Spinal cord (tissue), 10 donors: ENCODE measurements at places on chromosomes 1 and 21. TPM values are rescaled to one million over a fixed set of nuclear protein-coding genes. Genes with fewer than 3 reads are reported as not detected.

The RNF187 gene
- 74.6 TPM for total RNA-seq

The GNG12 gene
- 61.3 TPM for total RNA-seq

The PTPRC gene
- total RNA-seq: 9.0 TPM

The SLC30A2 gene
- 0.11 TPM for total RNA-seq

The FCRL1 gene
- total RNA-seq: 2.1 TPM

The MYBPH gene
- 0.06 TPM for total RNA-seq

The SLC22A15 gene
- 36.0 TPM for total RNA-seq

The EPHA2 gene
- total RNA-seq: 4.4 TPM

The SELENBP1 gene
- total RNA-seq: 36.2 TPM

The SLC30A1 gene
- total RNA-seq: 37.3 TPM

The FAM72D gene
- total RNA-seq: 1.6 TPM

The SPRR5 gene
- not detected for total RNA-seq

The ADCY10 gene
- total RNA-seq: 0.79 TPM

The DNM3 gene
- total RNA-seq: 93.9 TPM
